HFF-Myc (cell line): ENCODE measurements at places on chromosomes 1 and 21.

GRCh38 chr1:48743480-48743879 lies 33.2 kb downstream of the BEND5 start:
- no peak for DNase-seq

DNA sequence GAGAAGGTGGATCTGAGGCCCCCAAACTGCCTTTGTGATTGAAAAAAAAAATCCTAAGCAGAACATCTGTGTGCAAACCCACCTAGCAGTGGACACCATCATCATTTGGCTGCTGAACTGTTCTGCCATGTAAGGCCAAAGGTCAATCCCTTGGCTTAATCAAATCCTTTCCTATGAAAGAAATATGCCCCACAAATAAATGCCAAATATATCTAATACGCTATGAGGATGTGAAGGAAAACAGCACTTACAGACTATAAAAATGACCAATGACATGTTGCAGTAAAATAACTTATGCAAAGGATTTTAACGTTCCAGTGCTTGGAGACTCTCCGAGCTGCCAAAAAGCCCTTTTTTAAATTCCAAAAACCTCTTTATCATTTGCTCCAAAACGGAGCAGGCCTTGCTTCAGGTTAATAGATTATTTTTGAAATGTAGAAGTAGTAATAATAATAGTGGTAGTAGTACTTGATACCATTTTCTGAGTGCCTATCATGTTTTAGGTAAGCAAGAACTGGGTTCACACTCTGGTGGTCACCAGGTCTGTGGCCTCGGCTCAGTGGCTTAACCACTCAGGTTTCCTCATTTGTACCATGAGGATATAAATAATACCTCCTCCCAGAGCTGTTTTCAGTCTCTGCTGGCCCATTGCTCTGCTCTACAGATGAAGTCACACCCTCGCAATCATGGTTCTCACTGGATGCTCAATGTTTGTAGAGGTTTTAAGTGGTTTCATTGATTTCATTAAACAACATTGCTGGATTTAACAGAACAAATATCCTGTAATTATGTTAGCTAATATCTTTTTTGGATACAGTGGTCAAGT lies 47.9 kb upstream of the EDEM3 start:
- no peak for DNase-seq

DNA sequence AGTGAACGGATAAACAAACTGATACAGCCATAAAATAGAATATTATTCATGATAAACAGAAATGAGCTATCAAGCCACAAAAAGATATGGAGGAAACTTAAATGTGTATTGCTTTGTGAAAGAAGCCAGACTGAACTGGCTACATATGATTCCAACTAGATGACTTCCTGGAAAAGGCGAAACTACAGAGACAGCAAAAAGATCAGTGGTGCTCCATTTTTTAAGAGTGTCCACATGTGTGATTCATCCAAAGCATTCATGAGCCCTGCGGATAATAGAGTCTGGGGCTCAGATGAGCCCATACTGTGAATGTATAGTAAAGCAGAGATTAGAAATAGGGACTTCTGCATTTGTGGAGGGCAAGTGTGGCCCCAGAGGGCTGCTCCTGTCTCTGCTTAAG lies 7.8 kb upstream of the TMEM222 start:
- no peak for DNase-seq

DNA sequence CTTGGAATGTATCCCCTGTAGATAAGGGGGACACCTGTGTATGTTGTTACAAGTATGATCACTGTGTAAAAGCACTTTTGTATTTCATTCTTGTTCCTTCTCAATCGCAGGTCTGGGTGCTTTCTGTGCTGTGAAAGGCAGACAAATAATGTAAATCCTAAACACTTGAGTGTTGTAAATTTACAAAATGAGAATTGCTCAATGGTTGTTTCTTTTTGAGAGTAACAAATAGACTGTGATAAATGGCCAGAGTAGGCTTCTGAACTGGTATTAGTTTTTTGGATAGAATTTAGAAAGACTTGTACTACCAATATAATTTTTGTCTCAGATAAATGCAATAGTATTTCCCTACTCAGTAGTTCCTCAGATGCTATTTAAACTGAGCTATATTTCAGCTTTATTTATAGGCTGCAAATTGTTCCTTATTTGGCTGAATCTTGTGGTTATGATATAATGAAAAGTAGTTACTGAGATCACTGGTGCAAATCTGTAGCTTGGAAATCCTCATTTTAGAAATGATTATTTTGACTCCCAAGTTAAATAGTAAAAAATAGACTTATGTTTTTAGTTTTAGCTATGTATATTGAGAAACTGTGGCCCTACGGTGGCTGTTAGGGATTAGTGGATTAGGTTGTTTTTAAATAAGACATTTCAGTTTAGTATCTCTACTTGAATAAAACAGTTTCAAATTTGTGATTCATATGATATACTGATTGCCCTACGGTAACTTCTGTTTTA lies 9.2 kb downstream of the BACH1 start:
- DNase-seq = no peak
